ENCODE measurements at places on chromosomes 5 and 9.

DNA sequence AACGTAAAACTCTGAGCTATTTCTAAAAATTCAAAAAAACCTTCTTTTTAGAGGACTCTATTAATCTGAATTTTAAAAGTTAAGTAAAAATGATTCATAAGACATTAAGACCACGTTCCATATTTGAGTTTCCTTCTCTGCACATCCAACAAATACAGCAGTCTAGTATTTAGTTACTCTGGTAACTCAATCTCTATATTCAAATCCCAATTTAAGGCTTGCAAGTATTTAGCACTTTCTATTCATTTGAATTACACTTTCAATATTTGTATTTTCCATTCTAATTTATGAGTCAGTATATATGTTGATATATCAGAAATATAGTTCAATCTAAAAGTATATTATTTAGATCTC lies 17.7 kb downstream of the RFX3 start:
- no peak for DNase-seq

- DNase-seq, result no peak
Observed at GRCh38 chr5:31033295-31033694, 160.2 kb upstream of the CDH6 start.

DNA sequence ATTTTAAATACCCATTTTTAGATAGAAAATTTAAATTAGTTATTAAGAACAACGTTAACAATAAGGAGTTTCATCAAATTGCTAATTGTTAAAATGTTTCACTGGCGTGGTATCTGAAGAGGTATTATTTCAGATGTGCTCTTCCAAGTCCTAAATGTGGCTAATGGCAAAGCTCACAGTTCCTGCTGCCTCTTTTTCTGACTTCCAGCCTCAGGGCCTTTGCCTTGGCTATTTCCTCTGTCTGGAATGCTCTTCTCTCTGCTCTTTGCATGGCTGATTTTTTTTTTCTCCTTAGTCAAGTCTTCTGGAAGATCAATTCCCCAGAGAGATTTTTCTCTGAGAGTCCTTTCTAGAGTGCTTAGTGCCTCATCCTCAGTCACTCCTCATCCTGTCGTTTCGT lies 9.6 kb upstream of the SSBP2 start:
- DNase-seq, result no peak

GRCh38 chr9:8857926-8858595 lies 1058.5 kb upstream of the DMAC1 start:
- DNase-seq, result no peak

GRCh38 chr5:149304195-149305078 lies 32.8 kb downstream of the AFAP1L1 start:
- no peak for DNase-seq

GRCh38 chr9:134301387-134302129 lies 24.7 kb upstream of the RXRA start:
- DNase-seq, result peak; percentile 58

DNA sequence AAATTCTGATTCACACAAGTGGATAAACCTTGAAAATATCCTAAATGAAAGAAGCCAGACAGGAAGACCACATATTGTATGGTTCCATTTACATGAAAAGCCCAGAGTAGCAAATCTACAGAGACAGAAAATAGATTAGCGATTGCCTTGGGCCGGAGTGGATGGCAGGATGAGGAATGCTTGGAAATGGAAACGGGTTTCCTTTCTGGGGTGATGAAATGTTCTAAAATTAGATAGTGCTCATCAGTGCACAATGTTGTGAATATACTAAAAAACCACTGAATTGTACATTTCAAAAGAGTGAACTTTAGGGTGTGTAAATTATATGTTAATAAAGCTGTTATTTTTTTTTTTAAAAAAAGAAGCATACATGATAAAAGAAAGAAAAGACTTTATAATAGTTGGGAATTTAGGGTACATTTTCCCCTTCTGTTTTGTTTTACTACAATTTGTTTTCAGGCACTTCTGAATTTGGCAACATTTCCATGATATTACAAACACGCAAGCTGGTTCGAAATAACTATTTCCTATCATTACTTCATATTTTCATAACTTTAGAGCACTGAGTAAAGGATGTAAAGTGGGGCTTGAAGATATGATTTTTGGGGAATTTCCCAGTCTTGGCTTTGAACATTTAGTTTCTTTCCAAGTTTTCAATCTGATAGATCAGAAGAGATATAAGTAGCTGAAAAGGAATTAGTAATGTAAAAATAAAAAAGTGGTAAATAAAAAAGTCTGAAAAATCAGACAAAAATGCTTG lies 23.9 kb downstream of the SLC35A4 start:
- DNase-seq, result no peak
